ENCODE measurements at places on chromosomes 7 and 10. TPM values are rescaled to one million over a fixed set of nuclear protein-coding genes. Genes with fewer than 3 reads are reported as not detected.

- no peak overlapping the region for H3K4me3 ChIP-seq
- H3K36me3 ChIP-seq = no peaks in the 10 kb centered on the region
- H3K27me3 ChIP-seq = peaks cover 36% of the 10 kb centered on the region
- H3K27ac ChIP-seq = no peak overlapping the region
These were observed 730.5 kb downstream of the ZWINT start for GRCh38 chr10:55630491-55631056.

ANKRD61 gene
- total RNA-seq = 0.42 TPM

GRCh38 chr10:100750291-100751210 is 5.2 kb downstream of the PAX2 start:
- peaks cover 5% of the 10 kb centered on the region for H3K36me3 ChIP-seq
- DNase-seq = no peak
- peaks cover 99% of the 10 kb centered on the region for H3K27me3 ChIP-seq

DNA sequence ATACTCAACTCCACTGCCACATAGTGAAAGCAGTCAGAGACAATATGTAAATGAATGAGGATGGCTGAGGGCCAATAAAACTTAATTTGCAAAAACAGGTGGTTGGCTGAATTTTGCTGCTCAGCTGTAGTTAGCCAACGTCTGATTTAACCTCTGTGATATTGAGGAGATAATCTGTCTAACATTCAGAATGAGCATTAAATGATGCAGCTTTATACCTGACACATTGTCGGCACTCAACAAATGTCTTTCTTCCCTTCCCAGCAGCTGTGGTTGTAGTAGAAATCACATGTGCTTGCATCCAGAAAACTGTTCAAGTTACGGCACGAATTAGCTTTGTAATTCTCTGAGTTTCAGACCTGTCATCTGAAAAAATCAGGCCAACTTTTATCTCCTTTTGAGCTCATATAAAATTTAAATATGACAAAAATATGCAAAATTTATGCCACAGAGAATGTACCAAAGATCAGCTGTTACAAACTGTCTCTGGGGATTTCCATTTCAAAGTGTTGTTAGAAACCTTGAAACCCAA is 1239.7 kb downstream of the GATA3 start:
- H3K27me3 ChIP-seq = no peaks in the 10 kb centered on the region
- no peak overlapping the region for H3K27ac ChIP-seq
- no peaks in the 10 kb centered on the region for H3K4me1 ChIP-seq
- H3K36me3 ChIP-seq = no peaks in the 10 kb centered on the region
- no peak for DNase-seq
- no peak overlapping the region for H3K4me3 ChIP-seq

LRRTM3 gene
- not detected for total RNA-seq

OR2F2 gene
- total RNA-seq = not detected

GRCh38 chr7:143325240-143325639 is 9.3 kb downstream of the CLCN1 start:
- H3K36me3 ChIP-seq = peaks cover 5% of the 10 kb centered on the region
- H3K4me3 ChIP-seq = no peak overlapping the region
- no peaks in the 10 kb centered on the region for H3K27me3 ChIP-seq
- no peak overlapping the region for H3K27ac ChIP-seq
- no peak for DNase-seq

- no peaks in the 10 kb centered on the region for H3K4me1 ChIP-seq
- no peak overlapping the region for H3K4me3 ChIP-seq
- no peak overlapping the region for H3K27ac ChIP-seq
These were observed 134.2 kb downstream of the MAD1L1 start for GRCh38 chr7:2098496-2098895.

DNA sequence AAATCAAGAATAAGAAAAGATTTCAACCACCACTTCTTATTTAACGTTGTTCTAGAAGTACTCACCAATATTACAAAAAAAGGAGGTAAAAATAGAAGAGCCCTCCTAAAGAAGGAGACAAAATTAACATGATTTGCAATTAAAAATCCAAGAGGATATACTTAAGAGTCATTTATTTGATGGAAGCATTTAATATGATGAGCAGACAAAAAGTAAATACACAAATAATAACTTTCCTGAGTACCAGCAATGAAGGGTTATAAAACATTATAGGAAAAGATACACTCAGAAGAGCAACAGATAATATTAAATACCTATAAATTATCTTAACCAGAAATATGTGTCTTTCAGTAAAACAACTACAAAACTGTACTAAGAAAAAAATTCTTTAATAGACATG is 106.9 kb upstream of the STK17A start:
- no peaks in the 10 kb centered on the region for H3K36me3 ChIP-seq
- H3K4me1 ChIP-seq = no peaks in the 10 kb centered on the region
- no peaks in the 10 kb centered on the region for H3K27me3 ChIP-seq
- DNase-seq = no peak
- no peak overlapping the region for H3K4me3 ChIP-seq

DNA sequence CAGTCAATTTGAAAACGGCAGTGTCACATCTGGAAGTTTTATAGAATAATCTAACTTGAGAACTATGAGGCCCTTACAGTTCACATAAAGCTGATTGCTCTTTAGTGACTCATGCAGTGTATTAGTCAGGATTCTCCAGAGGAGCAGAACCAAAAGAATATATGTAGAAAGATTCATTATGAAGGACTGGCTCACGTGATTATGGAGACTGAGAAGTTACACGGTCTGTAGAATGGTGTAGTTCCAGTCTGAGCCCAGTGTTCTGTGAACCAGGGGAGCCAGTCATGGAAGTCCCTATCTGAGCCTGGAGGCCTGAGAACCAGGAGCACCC is 21.5 kb downstream of the RBM33 start:
- peak; percentile 77 for DNase-seq
- H3K4me3 ChIP-seq = peak overlapping the region; percentile 21
- peak overlapping the region; percentile 82 for H3K27ac ChIP-seq
- peaks cover 24% of the 10 kb centered on the region for H3K4me1 ChIP-seq
- peaks cover 35% of the 10 kb centered on the region for H3K36me3 ChIP-seq
- no peaks in the 10 kb centered on the region for H3K27me3 ChIP-seq

TAS2R4 gene
- total RNA-seq = 3.5 TPM

AGAP5 gene
- 16.0 TPM for total RNA-seq

DNA sequence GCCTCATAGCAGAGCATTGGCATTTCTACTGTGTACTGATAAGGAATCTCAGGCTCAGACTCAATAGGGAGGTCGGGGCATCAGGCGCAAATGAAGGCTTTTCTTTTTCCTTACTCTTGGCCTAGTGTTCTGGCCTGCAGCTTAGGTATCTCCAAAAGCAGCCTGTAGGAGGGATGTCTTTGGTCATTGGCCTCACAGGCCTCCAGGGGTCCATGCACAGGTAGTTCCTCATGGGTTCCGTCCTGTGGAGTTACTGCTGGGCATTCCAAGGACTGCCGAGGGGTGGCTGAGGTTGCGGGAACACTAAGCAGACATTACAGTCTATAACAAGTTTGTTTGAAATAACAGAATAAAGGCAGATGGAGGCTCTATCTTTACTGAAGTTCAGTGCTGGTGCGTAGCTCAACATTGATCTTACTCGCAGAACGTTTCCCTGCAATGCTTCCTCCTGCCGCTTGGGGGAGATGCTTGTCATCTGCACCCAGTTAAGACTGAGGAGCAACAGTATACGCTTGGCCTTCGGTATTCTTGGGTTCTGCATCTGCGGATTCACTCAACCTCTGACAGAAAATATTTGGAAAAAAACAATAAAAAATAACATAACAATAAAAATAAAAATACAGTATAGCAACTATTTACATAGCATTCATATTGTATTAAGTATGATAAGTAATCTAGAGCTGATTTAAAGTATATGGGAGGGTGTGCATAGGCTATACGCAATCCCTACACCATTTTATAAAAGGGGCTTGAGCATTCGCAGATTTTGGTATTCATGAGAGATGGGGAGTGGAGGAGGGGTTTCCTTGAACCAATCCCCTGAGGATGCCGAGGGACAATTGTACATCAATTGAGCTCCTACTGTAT is 58.9 kb downstream of the SH2D4B start:
- H3K27ac ChIP-seq = no peak overlapping the region
- no peaks in the 10 kb centered on the region for H3K27me3 ChIP-seq
- no peak overlapping the region for H3K4me3 ChIP-seq
- H3K4me1 ChIP-seq = no peaks in the 10 kb centered on the region

GRCh38 chr7:124390301-124390700 is 357.4 kb upstream of the TMEM229A start:
- no peak overlapping the region for H3K27ac ChIP-seq
- no peak for DNase-seq
- H3K4me1 ChIP-seq = no peaks in the 10 kb centered on the region
- H3K27me3 ChIP-seq = no peaks in the 10 kb centered on the region

OR2A42 gene
- total RNA-seq = not detected

GRCh38 chr7:135768467-135768866 is 19.9 kb upstream of the FAM180A start:
- H3K27me3 ChIP-seq = peaks cover 12% of the 10 kb centered on the region
- H3K36me3 ChIP-seq = no peaks in the 10 kb centered on the region
- no peak overlapping the region for H3K4me3 ChIP-seq

KCND2 gene
- not detected for total RNA-seq

C7orf33 gene
- not detected for total RNA-seq

CYP2C9 gene
- not detected for total RNA-seq

DNA sequence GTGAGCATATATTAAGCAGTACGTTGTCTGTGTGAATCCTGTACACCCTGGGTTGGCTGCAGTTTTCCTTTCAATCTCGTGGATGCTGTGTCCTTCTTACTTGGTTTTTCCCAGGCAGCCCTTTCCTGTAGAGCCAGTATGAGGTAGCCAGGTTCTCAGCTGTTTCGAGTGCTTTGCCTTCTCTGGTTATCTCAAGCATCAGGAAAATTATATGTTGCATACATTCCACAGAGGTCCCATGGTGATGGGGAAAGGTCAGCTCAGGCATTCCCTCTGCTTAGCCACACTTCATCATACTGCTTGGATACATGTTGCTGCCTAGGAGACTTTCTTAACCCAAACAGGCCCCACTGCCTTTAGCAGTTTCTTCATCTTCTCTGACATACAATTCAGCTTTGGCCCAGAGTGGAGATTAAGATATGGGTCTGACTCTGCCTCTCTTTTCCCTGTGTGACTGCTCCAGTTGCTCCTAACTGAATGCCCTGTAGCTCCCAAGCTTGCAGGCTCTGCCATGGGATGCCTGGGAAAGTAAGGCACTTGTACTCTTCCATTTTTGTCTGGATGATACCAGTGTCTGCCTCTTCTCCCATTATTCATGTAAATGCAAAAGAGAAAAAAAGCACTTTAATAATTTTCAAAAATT is 11.3 kb downstream of the GNAI1 start:
- no peaks in the 10 kb centered on the region for H3K27me3 ChIP-seq
- peaks cover 62% of the 10 kb centered on the region for H3K4me1 ChIP-seq
- H3K27ac ChIP-seq = peak overlapping the region; percentile 95
- DNase-seq = peak; percentile 43
- peak overlapping the region; percentile 52 for H3K4me3 ChIP-seq
- H3K36me3 ChIP-seq = no peaks in the 10 kb centered on the region

DNA sequence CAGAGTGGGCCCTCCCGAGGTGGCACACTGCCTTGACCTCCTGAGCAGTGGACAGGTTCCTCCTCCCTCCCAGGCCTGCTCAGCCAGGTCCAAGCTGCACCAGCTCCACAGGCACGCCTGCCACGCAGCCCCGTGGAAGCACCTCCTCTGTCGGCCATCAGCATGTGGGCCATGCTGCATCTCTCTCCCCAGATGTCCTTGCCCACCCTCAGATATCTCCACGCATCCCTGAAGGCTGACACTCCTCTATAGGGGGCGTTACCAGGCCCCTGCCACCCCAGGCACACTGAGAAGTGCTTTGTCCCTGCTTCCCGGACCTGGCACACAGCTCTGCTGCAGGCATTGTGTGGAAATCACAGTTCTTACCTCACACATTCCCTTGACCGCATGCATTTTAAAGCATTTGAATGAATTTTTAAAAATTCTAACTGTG is 598.5 kb downstream of the SDK1 start:
- no peak for DNase-seq
- no peak overlapping the region for H3K27ac ChIP-seq
- H3K36me3 ChIP-seq = no peaks in the 10 kb centered on the region
- H3K4me3 ChIP-seq = no peak overlapping the region
- H3K4me1 ChIP-seq = peaks cover 15% of the 10 kb centered on the region
- no peaks in the 10 kb centered on the region for H3K27me3 ChIP-seq

DNA sequence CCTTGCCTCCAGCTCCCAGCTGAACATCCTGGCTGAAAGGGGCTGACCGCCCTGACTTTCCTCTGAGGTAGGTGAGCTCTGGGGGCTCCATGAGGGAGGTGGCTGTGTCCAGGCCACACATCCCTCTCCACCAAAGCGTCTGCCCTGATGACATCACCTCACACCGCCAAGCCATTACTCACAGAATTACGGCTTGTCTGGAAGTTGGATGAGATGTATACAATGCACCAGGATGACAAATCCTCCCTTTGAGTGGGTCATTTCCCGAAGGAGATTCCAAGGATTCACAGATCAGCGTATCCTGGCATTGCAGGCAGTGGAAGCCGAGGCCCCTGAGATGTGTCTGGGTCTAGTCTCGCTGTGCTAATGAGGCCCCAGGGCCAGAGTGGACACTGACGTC is 15.1 kb upstream of the RET start:
- no peaks in the 10 kb centered on the region for H3K27me3 ChIP-seq
- H3K36me3 ChIP-seq = no peaks in the 10 kb centered on the region
- DNase-seq = peak; percentile 0
- no peaks in the 10 kb centered on the region for H3K4me1 ChIP-seq
- no peak overlapping the region for H3K27ac ChIP-seq

- no peak overlapping the region for H3K4me3 ChIP-seq
- no peaks in the 10 kb centered on the region for H3K4me1 ChIP-seq
- peaks cover 73% of the 10 kb centered on the region for H3K27me3 ChIP-seq
- no peak overlapping the region for H3K27ac ChIP-seq
- DNase-seq = no peak
These were observed 19.8 kb upstream of the NXPH1 start for GRCh38 chr7:8413600-8413999.

TMEM178B gene
- total RNA-seq = 0.02 TPM

GATA3 gene
- 13.1 TPM for total RNA-seq

POLR2J gene
- total RNA-seq = 50.0 TPM
